Fibroblast of skin of scalp (primary cell): ENCODE measurements at places on chromosomes 4 and X.

- DNase-seq: no peak
Measured at GRCh38 chrX:1591863-1592469, 562 bp downstream of the AKAP17A start.

DNA sequence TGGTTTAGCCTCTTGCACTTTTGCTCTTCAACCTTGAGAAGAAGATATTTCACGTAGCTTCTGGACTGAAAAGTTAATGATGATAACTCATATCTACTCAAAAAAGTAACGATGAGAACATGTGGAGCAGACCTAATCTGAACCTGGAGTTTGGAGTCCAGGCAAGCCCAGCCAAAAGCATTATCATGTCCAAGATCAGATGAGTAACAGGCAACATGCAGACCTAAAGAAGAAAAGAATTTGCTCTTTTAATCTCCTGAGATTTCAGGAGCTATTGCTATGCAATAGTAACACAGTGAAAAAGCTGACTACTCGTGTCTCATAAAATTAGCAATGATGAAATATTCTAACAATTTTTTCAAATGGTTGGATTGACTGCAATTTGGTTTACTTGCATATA is 21.8 kb upstream of the PPA2 start:
- DNase-seq: no peak

DNA sequence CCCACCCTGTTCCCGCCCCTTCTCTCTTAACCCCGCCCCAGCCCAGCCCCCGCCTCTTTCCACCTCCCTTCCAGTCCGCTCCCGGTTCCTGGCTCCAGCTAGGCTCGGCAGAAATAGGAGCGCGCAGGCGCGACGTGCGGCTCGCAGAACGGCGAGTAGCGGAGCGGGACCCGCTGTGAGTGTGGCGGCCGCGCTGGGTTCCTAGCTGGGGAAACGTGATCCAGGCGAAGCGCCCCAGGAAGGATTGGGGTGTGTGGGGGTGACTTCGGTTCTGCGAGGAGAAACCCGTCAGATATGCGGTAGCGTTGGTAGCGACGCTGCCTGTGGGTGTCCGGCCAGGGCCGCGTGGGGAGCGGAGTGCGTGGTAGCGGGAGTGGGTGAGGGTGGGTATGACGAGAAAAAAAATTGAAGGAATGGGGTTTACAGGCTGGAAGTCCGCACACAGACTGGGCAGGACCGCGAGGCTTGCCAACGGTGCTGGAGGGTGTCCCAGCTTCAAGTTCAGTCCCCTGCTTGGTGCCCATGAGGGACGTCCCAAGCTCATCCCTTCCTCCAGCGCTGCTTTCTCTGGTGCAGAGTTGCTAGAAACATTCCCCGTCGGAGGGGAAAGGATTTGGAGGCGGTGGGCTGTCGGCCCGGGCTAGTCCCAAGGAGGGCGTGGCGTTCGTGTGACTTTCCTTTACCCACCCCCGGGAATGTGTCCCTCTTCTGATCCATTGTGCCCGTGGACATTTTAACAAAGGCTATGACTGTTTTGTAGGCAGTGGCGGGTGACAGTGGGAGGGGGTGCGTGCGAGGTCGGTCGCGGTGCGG is at the start of gene PRRG1:
Gene PRRG1 (plus strand): TSS at position 144 of the 813 bp plus-strand sequence. CDS start 56,886 bp downstream, outside the sequence.
- DNase-seq: peak; percentile 86

GRCh38 chr4:106530024-106530361 is 161.4 kb upstream of the GIMD1 start:
- no peak for DNase-seq

DNA sequence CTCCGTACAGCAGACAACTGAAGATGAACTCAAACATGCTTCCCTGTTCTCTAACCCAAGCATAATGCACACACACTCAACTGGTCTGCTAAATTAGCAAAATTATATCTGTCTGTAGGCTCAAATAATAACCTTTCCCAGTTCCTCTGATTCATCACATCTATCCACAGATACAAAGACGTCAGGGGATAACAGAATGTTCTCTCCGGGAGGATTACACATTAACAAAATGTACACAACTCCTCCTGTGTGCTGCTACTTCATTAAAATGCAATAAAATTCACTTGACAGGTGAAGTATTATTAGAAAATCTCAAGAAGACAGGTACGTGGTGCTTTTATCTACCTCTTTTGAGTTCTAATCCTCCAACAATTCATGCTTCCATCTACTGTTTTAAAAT is 57.4 kb downstream of the FAT1 start:
- DNase-seq: no peak

DNA sequence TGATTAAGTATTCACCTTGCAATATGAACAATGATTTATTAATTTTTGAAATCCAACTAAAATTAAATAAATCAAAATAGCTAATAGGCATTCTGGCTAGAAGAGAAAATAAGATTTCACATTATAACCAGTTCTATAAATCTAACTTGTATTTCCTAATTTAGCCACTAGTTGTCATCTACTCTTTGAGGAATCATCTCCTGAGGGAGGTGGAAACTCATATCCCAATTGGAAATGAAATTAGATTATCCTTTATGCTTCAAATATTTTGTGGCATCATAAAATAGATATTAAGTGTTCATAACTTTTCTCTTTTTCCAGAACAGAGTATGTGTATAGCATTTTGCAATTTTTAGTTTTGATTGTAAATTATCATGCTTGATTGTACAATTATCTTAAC is 558.5 kb upstream of the DIAPH2 start:
- no peak for DNase-seq

DNA sequence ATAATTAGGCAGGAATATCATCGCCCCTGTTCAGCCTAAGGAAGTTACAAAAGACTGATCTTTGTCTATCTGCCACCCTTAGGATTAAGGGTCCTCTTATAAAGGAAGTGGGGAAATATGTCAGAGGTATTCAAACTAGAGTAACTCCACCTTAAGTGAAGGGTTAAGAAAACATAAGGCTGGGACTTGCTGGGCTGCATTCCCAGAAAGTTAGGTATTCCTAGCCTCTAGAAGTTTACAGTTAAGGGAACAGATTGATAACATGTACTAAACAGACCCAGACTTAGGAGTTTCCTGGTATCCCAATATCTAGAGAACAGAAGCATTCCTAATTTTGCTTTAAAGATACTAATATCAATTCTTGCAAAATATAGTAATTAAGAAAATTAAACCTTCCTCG is 6.0 kb downstream of the CXCL2 start:
- no peak for DNase-seq

DNA sequence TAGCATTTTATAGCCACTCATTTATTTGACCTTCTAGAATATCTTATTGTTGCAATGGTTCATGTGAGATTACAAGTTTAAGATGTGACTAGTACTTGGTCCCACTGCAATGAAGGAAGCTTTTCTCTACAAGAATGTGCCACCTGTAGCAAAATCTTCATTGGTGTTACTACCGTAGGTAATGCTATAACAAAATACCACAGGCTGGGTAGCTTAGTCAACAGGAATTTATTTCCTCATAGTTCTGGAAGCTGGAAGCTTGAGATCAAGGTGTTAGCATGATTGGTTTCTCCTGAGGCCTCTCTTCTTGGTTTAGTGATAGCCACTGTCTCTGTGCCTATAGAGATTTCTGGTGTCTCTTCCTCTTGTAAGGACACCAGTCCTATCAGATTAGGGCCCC is 441.0 kb downstream of the GPM6A start:
- DNase-seq: no peak

DNA sequence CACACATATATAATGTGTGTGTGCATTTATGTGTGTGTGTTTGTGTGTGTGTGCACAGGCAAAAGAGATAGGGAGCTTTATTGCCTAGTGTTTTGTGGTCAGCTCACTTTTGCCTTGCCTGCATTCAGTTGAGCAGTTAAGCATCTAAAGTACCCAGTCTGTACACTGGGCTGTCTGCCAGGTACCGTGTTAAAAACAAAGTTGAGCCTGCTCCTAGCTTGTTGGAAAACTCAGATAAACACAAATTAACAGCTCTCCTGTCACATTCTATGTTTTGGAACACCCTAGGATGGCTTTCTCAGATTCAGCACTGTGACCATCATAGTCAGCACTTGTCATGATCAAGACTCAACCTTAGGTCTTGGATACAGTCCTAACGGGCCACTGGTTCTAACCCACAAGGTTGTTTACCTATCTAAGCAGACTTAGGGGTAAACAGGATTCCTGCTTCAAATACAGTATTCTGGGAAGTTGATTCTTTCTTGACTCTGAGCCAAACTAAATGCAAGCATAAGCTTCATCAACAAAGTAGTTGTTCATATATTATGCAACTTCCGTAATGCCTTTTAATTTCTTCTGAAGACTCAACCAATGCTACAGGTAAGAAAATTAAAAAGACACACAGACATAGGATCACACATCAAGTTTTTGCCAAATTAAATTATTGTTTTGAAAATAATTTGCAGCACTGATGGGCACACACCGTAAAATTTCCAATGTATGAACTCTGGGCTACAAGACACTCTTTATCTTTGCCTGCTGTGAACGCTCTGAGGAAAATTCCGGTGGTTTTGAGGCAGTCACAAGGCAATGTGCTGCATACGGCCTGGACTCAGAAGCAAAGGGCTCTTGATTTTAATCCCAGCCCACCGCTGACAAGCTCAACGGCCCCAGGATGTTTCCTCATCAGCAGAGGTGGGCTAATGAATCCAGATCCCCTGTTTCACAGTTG is 11.3 kb upstream of the CD99 start:
- peak; percentile 42 for DNase-seq

- DNase-seq: no peak
Measured at GRCh38 chr4:56680266-56680665, 830 bp downstream of the HOPX start.

DNA sequence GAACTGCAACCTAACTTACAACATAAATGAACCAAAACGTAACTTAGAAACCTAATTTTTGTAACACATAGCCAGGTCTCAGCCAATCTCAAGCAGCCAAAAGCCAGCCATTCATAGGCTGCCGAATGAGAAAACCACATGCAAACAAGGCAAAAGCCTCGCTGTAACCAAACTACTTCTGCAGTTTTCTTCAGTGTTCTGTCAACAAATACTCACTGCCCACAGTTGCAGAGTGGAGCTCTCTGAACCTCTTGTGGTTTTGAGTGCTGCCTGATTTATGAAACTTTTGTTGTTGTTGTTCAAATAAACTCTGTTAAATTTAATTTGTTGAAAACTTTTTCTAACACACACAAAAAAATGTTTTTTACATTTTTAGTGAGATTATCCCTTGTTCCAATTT is 251.2 kb downstream of the PAPSS1 start:
- DNase-seq: no peak

- no peak for DNase-seq
Measured at GRCh38 chr4:175540151-175540550, 271.9 kb downstream of the GPM6A start.

DNA sequence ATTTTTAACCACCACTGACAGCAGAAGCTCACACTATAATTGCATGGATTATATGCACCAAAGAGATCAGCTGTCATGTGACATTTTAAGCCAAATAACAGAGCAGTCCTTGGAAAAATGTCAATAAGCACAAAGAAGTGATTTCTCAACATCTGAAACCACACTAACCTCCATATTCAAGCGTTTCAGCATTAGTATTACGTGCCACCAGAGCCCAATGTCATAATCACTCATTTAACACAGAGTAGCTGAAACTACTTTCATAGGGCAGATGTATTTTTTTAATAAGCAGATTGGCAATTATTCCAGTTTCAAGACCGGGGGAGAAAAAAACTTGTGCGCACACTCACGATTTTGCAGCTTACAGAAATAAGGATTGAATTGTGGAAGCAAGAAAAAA is 76.6 kb downstream of the SH3KBP1 start:
- DNase-seq: peak; percentile 67

- DNase-seq: no peak
Measured at GRCh38 chr4:37220685-37221084, 23.9 kb upstream of the NWD2 start.

- peak; percentile 67 for DNase-seq
Measured at GRCh38 chrX:120791013-120791643, 84.5 kb downstream of the CT47B1 start.

DNA sequence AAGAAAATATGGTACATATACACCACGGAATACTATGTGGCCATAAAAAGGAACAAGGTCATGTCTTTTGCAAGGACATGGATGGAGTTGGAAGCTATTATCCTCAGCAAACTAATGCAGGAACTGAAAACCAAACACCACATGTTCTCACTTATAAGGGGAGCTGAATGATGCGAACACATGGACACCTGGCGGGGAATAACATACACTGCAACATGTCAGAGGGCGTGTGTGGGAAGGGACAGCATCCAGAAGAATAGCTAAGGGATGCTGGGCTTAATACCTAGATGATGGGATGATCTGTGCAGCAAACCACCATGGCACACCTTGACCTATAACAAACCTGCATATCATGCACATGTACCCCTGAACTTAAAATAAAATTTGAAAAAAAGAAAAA is 19.5 kb upstream of the CNKSR2 start:
- DNase-seq: no peak

DNA sequence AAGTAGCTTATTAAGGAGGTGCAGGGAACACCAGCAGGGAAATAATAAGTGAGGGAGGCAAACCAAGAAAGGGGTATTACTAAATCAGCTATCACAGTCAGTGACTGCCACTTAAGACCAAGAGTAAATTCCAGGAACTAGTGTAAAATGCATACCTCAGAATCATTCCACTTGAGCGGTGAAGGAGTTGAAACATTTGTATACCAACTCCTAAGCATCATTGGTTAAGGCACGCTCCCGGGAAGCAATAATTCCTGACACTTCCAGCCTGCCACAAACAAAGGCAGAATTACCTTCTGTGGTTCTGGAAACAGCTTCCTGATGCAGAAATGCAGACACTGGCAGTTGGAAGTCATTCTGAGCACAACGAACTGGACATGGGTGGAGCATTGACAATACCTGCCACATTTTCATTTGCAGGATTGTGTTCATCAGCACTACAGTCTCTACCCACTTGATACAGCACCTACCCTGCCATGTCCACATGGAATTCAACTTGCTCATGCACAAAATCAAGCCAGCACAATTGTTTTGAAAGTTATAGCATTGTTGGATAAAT is 82.1 kb downstream of the PPP1R2C start:
- no peak for DNase-seq

GRCh38 chr4:22410645-22411247 is 105.1 kb downstream of the ADGRA3 start:
- DNase-seq: peak; percentile 28

- DNase-seq: peak; percentile 57
Measured at GRCh38 chr4:69910016-69910782, 20.7 kb upstream of the CSN1S1 start.

GRCh38 chr4:152999346-153000075 is 63.4 kb downstream of the FHDC1 start:
- DNase-seq: no peak

- no peak for DNase-seq
Measured at GRCh38 chr4:6565691-6566390, 9.1 kb upstream of the MAN2B2 start.

- no peak for DNase-seq
Measured at GRCh38 chr4:6509587-6509986, 37.2 kb upstream of the PPP2R2C start.
